ENCODE measurements at places on chromosomes 3 and 15.

GRCh38 chr3:120824613-120825012, 82.1 kb downstream of the GTF2E1 start:
- no peak for DNase-seq

GRCh38 chr3:152836269-152836668, 1.3 kb downstream of the P2RY1 start:
- DNase-seq, result no peak

GRCh38 chr3:54053211-54053610, 69.1 kb upstream of the CACNA2D3 start:
- no peak for DNase-seq

GRCh38 chr3:196652961-196653795, 13.7 kb downstream of the NRROS start:
- no peak for DNase-seq

DNA sequence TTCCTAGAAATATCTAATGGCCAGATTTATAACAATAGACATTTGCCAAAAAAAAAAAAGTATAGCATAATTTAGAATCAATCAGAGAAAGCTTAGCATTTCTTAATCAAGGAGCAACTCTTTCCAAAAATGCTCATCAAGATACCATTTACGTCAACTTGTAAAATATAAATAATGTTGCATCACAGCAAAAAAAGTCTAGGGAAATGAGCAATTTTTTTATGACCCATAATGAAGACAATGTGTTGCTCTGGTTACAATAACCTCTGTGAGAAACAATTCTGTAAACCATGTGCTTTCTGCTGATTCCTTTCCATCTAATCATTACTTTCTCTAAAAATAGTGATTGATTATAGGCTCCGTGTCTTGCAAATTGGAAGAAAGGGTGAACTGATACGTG, 36.3 kb downstream of the KBTBD8 start:
- no peak for DNase-seq

- DNase-seq, result no peak
Measured at GRCh38 chr3:72663429-72663828, 184.8 kb downstream of the SHQ1 start.

DNA sequence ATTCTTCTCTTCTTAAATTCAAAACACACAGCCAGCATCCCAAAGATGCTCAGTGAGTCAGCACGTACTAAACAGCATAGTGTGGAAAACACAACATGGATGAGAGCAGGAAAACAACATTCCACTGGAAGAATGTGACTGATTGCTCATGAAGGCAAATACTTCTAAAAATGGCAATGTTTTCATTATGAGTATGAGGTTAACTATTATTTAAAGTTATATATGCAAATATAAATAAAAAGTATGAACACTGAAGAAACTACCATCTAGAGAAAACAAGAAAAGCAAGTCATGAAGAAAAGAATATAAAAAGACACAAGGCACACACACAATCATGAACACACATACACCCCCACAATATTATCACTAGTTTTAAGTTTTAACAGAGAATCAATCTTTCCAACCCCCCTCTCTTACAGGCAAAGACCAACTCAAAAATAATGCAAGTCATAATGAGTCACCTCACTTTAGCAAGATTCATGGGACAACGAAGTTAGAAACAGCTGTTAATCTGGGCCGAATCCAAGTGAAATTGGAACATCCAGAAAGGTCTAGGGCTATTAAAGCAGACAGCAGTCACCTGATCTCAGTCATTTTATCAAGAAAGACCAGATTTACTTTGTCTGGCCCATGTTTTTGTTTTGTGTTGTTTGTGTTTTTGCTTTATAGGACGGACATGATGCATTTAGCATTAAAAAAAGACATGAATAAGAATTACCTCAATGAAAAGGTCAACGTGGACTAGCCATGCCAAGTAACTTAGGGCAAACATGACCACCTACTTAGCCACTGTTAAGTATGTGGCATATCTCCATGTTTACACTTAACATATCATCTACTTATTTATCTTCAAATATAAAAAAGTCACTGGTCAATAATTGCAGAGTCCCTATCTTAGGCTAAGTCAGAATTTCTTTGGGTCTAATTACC, 18.1 kb downstream of the GBE1 start:
- no peak for DNase-seq

DNA sequence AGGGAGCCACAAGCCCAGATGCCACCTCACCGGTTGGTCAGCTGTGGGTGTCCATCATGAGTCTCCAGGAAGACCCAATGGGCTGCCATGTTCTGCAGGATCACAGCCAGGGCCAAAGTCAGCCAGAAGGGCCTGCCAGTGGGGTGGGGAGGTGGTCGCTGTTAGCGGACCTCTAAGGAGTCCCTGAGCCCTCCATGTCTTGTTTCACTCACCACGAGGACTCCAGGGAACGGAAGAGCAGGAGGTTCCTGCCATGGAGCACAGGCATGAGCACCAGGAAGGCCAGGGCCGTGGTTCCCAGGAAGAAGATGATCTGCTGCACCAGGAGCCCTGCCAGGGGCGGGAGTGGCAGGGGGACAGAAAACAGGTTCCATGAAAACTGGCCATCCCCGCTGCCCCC, 8.6 kb downstream of the ISLR start:
- DNase-seq, result no peak

- no peak for DNase-seq
Measured at GRCh38 chr3:30332196-30333021, 274.0 kb upstream of the TGFBR2 start.

DNA sequence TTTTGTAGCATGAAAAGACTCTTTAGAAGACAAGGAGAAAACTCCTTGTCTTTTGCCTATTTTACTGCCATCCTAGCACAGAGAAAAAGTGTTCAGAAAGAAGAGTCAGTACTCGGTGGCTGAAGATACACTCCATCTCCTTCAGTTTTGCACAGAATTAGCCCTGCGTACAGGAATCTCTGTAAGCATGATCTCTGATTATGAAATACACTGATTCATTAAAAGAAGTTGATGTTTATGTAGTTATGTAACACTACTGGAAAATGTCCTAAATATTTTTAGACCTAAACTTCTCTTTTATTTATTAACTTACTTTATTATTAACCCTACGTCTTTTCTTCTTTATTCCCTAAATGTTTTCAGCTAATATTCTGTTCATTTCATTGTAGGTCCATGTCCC, 138.4 kb downstream of the LEKR1 start:
- no peak for DNase-seq

DNA sequence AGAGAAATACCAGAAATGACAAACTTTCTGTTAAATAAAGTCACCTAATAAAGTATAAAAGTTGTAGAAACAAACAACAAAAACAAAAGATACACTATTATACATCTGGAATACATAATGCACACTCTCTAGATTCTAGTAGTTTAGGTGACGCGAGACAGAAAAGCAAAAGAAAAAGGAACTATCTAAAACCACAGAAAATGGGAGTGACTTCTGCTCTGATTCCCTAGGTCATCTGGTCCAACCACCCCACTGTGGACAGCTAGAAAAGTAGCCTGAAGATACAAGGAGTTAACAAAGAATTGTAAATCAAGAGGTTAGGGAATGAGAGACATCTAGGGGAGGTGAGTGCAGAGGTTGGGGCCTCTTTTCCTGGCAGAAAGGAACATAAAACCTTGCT, 39.1 kb downstream of the DHX36 start:
- DNase-seq, result no peak

DNA sequence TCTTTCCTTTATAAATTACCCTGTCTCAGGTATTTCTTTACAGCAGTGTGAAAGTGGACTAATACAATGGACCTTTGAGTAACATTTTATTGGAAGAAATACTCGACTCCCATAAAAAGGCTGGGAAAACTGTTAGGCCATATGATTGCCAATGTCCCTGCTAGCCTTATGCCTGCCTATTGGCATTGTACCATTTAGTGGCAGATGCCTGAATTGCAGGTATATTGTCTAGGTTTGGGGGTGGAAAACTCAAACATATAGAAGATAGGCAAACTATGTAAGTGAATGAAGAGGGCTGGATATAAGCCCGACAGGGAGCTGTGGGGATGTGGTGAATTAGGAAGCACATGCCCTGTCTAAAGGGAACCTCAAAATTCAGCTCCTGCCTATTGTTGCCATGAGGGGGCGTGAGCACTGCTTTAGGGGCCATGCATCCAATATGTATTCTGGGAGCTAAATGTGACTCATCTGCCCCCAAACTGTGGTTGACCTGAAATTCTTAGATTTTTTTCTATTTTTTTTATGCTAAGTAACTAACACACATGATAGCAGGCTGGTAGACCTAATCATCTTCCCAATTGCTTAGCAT, 65.2 kb upstream of the TRA2B start:
- DNase-seq, result no peak
